Activated CD4-positive, CD25-positive, alpha-beta regulatory T cell (primary cell): ENCODE measurements at places on chromosomes 7 and 10.
A peak's percentile ranks its signal among the peaks of the same experiment; 100 is the strongest.

DNA sequence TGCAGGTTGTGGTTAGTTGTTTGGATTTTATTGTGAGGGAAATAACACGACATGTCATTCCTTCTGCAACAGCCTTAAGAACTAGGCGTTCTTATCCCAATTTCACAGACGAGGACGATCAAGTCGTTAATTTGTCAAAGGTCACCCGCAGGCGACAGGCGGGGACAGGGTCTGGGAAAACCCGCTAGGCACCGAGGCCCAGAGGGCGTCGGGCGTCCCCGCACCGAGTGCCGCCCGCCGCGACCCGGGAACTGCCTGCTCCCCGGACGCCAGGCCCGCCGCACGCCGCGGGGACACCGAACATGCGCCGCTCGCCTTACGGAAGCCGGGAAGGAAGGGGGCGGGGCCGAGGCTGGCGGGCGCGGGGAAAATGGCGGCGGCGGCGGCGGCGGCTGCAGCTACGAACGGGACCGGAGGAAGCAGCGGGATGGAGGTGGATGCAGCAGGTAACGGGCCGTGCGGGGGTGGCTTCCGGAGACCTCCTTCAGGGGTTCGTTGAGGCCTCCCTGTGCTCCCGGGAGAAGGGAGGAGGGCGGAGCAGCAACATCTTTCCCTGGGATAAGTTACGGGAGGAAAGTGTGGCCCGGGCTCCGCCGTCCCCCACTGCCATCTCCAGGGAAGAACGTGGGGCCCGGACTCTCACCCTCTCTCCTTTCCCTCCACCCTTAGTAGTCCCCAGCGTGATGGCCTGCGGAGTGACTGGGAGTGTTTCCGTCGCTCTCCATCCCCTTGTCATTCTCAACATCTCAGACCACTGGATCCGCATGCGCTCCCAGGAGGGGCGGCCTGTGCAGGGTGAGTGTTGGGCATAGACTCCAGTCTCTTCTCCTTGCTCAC is at the start of gene COPS6:
Gene COPS6 (plus strand): TSS at position 349 of the 837 bp plus-strand sequence. CDS start 22 bp downstream, at position 371.
- peak; percentile 74 for DNase-seq

DNA sequence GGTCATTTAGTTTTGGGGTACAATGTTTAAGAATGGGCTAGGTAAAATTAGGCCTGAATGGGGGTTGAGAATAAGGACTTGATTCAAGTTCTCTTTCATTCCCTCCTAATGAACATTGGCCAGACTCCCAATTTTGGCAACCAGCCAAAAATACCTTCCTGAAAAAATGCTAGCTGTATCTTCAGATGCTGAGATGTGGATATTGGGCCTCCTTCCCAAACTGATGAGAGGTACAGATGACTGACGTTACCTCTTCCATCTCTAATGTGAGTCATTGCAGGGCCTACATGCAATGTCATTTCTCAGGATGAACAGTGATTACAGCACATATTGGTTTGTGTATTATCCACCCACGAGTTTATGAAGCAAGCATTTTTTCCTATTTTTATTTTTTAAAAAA is 151.6 kb downstream of the SND1 start:
- DNase-seq: no peak

DNA sequence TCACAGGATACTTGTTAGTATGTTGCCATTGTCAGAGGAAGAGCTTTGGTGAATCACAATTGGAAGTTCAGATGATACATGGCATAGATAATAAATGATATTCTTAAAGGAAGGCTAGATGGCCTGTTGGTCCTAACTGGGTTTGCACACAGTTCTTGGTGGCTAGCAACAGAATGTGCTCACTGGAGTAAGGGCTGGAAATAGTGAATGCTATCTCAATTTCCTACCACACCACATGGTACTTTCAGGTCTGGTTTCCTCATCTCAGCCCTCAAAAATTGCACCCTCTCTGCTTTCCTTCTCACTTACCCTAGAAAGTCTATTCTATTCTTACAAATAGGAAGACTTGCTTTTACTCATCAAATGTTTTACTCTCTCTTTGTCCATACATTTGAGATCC is 622.5 kb downstream of the ANKRD7 start:
- DNase-seq: no peak

DNA sequence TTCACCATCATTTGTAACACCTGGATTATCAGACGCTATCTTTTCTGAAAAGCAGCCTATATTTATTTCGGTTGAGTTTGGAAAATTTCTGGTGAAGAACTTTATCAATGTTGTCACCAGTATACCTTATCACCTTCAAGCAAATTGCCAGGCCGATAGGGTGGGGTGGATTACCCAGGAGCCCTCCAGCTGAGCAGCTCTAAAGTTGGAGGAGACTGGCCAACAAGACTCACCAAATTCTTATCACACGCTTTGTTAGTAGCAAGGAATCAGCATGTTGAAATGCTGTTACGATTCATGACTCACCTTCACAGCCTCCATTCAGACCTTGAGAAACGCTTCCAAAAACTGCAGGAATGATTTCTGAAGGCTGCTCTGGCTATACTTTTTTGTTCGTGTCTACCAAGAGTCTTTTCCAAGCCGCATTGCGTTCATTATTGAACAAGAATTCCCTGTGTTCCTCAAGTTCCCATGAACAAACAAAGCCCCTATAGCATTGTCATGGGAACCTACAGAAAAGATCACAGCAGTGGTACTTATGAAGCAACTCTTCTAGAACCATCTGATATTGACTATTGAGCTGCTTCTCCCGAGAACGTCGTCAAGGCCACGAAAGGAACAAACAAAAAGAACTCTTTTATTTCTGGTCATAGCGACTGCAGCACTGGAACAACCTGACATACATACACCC is 291.4 kb downstream of the SFMBT2 start:
- DNase-seq: no peak

DNA sequence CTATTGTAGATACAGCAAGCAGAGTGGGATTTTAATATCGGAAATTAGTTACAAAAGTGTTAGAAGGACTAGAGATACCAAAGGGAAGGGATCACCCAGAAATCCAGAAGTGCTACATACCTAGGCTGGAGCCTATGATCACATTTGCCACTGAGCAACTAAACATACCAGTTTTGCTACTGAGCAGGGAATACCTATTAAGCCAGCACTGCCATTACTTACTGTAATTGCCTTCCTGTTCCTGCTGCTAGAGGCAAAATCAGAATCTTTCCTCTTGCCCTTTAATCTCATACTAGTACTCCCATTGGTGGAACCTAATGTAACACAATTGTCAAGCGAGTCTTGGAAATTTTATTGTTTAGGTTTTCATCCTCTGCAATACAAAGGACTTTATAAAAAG is 121.7 kb downstream of the ATRNL1 start:
- no peak for DNase-seq

DNA sequence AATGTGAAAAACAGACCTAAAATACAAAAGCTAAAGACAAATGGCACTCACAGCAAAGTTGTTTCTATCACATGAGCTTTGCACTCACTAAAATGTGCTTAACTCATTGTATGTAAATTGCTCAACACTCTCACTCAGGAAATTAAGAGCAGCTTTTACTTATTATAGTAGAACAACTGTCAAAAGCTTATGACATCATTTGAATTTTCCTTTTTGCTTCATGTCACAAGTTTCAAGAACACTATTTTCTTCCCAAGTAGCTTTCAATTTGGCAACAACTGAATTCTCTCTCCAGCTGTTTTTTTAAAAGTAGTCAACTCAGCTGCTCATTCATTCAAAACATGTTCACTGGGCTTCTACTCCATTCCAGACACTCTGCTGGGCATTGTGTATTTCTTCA is 46.9 kb downstream of the ATE1 start:
- DNase-seq: no peak

DNA sequence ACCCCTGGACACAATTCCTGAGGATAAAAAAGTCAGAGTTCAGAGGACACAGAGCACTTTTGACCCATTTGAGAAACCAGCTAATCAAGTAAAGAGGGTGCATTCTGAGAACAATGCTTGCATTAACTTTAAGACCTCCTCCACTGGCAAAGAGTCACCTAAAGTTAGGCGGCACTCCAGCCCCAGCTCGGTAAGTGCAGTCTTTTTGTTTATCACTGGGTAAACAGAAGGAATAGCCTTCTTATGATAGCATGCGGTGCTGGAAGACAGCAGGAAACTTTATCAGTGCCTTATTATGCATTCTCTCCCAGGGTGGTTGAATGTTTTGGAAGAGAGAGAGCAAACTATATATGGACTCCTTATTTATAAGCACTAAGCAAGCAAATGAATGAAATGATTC is 130.5 kb downstream of the CDK14 start:
- DNase-seq: no peak

DNA sequence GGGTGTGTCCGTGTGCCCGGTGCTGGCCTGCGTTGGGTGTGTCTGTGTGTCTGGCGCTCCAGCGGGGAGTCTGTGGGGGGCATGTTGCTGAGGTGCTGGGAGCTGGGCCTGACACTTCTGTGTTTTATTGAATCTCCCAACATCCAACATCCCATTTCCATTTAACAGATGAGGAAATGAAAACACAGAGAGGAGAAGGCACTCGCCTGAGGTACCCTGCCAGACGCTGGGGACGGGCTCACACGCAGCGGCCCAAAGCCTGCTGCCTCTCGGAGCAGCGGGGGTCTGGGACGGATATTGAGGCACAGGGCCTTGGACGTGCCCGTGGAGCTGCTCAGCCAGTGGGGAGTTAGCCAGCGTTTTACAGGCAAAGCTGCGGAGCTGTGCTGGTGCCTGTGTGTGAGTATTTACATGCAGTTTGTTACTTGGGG is 133.9 kb downstream of the DNAJB6 start:
- no peak for DNase-seq

DNA sequence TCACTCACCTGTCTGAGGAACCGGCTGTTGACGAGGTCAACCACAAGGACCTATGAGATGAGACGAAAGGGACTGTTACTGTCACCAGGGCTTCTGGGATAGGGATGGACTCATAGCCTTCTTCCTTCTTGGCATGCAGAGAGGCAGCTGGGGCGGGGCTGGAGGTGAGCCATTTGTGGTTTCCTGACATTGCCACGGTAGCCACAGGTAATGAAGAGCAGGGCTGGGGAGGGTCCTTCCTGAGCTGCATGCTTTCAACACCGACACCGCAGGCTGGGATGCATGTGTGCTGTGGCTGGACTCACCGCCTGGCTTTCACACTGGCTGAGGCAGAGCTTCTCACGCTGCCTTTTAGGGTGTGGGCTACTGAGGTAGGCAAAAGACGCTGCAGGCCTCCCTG is 46.4 kb upstream of the MKRN1 start:
- no peak for DNase-seq

DNA sequence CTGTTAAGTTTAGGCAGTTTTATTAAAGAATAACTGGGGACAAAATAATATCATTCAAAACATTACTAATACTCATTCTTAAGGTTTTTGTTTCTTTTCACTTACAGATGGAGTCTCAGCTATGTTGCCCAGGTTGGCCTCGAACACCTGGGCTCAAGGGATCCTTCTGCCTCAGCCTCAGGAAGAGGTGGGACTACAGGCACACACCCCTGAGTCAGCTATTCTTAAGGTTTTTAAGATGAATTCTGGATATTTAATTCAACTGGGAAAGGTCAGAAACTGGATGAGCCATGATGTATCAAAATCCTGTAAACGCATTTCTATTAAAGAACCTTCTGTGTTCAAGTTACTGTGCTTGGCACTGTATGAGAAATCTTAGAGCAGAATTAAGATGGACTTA is 3.5 kb downstream of the OAT start:
- DNase-seq: no peak

GRCh38 chr7:27840313-27840712 is 100.4 kb downstream of the TAX1BP1 start:
- DNase-seq: peak; percentile 5

DNA sequence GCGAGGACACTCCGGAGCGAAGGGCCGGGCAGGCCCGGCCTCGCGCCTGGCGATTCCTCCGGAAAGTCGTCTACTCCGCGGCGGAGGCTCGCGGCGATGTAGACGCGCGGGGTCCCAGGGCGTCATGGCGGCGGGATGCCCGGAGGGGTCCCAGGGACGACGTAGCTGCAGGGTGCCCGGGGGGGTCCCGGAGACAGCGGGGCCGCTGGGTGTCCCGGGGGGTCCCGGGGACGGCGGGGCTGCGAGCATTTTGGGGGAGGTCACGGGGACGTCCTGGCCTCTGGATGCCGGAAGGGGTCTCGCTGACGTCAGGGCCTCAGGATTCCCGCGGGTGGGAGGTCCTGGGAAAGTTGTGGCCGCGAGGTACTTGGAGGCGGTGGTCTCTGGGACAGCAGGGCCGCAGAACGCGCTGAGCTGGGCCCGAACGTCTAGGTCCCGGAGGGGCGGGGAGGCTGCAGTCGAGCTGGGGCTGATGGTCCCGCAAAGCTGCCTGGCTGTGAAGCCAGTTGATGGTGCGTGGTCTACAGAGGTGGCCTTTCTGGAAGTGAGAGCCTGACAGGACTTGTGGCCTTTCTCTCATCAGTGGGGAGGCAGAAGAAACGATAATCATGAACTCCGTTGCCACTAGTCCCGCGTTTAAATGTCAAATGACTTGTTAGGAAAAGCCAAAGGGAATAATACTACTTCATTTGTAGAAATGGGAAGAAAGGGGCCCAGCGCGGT is 637 bp downstream of the HSPA14 start:
- DNase-seq: peak; percentile 22

GRCh38 chr7:129525225-129525862 is 23.0 kb downstream of the SMKR1 start:
- DNase-seq: no peak

GRCh38 chr7:16207321-16207720 is 214.0 kb downstream of the CRPPA start:
- DNase-seq: no peak

- no peak for DNase-seq
Measured at GRCh38 chr7:46554688-46555422, 633.8 kb upstream of the IGFBP3 start.

DNA sequence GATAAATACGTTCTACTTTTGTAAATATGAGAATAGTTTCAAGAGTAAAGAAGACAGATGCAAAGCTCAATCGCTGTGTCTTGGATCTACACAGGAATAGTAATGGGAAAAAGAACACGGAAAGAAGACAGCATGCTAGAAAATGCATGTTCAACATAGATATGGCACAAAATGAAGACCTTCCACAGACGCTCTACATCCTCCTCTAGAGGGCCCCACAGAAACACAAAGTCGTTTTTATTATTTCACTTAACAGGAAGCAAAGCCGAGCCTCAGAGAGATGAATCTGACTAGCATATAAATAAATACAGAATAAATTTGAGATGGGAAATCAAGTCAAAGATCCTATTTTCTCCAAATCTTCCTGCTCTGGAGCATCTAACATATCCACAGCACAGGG is 292.6 kb downstream of the PARD3 start:
- no peak for DNase-seq

DNA sequence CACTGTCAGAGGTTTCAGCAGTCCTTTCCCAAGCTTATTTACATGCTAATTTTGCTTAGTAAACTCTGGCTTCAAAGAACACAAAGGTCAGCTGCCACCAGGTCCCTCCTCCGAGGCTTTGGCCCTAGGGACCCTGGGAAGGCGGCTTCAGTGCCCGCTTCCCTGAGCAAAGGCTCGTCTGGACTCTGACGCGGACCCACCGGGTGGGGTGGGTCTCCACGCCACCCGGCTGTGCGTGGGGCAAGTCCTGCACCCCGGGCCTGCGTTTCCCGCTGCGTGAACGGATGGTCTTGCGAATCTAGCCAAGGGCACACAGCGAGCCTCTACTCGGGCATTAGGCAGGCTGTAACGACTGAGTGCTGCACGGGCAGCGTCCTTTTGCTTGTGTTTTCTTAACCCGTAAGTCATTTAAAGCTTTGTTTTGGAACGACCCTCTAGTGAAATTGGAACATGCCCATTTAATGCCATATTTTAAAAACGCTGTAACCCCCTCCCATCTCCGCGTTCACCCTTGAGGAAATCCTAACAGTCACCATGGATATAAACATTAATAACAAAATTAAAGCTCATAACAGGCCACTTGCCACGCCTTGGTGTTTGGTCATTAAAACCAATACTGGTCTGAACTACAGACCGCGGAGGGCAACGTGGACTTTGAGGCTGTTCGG is 828 bp downstream of the BNIP3 start:
- no peak for DNase-seq
